Sigmoid colon (tissue), 7 donors: ENCODE measurements at places on chromosomes 12 and 14.

- DNase-seq = no peak
Measured at GRCh38 chr12:123720141-123720814, 8.1 kb downstream of the ATP6V0A2 start.

DNA sequence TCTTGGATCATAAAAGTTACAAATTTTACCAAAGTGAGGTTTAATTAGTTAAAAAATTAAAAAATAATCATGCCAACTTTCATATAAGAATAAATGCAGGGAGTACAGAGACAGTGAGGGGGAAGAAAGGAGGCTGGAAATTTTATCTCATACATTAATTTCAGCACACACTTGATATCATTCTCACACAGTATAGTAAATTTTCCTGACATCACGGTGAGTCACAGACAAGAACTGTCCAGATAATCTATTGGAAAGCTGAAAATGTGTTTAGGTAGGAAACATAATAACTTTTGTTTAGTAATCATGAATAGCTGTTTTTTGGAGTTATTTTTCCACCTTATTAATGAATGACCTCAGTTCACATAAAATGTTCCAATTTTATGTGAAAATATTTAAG is 1204.8 kb downstream of the GALC start:
- DNase-seq = no peak

DNA sequence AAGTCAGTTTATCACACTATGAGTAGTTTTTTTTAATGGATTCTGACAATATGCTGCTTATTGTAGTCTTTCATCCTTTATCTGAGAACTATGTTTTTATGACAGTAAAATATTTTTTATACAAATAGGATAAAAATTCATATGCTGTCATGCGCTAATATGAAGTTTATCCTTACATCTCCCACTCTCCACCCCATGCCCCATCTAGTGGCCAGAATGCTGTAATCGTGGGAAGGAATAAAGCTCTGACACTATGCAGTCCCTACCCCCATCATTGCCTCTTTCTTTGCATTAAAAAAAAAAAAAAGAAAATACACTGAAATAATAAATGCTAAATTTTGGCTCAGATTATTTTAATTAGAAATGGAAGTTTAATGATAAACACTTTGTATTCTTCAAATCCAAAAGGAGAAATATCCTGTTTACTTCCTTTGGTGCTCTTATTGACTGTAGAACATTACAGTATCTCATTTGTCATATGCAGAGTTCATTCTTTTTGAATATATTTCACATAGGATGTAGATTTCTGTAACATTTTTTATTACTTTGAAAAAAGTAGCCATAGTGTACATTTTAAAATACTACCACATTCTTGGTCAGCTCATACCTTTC is 145.9 kb upstream of the SLCO1C1 start:
- peak; percentile 64 for DNase-seq

- DNase-seq = no peak
Measured at GRCh38 chr14:85319101-85319500, 210.8 kb upstream of the FLRT2 start.

GRCh38 chr12:58961906-58962305 is 41.6 kb upstream of the LRIG3 start:
- DNase-seq = no peak

DNA sequence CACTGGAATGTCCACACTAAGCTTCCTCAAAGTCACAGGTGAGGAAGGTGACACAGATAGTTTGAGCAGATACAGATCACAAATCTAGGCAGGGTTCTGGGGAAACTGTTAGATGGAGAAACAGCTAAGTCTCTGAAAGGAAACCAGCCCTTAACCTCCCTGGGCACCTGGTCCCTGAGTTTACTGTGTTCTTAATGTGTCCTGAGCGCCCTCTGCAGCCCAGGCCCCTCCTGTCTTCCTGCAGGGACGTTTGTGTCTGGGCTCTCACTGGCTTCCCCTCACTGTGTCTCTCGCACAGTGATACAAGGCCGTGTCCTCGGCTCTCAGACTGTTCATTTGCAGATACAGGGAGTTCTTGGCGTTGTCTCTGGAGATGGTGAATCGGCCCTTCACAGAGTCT is 684.3 kb downstream of the TMEM121 start:
- no peak for DNase-seq

DNA sequence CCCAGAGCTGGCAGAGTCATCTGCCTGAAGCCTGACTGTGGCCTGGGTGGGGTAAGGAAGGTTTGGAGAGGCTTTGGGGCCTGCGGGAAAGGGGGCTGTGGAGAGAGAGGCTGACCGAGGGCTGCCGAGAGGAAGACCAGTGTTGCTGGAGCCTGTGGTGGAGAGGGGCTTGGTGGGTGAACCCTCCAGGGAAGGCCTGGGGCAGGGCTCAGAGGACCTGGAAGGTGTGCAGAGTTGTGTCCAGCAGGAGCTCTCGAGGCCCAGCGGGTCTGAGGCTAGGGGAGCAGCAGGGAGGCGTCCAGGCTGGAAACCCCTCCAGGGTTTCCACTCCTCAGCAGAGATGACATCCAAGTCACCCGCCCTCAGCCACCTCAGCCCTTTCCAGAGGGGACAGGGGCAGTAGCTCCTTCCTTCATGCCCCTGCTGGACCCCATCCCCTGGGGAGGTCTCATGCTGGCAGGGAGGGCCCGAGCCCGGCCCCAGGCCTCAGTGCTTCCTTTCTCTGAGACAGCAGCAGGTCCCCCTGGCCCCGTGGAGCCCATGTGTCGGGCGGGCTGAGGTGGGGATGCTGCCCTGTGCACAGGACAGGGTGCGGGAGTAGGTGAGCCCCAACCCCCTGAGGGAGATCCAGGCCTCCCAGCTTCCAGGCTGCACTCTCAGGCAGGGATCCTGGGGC is 8.4 kb downstream of the CEP170B start:
- DNase-seq = no peak

DNA sequence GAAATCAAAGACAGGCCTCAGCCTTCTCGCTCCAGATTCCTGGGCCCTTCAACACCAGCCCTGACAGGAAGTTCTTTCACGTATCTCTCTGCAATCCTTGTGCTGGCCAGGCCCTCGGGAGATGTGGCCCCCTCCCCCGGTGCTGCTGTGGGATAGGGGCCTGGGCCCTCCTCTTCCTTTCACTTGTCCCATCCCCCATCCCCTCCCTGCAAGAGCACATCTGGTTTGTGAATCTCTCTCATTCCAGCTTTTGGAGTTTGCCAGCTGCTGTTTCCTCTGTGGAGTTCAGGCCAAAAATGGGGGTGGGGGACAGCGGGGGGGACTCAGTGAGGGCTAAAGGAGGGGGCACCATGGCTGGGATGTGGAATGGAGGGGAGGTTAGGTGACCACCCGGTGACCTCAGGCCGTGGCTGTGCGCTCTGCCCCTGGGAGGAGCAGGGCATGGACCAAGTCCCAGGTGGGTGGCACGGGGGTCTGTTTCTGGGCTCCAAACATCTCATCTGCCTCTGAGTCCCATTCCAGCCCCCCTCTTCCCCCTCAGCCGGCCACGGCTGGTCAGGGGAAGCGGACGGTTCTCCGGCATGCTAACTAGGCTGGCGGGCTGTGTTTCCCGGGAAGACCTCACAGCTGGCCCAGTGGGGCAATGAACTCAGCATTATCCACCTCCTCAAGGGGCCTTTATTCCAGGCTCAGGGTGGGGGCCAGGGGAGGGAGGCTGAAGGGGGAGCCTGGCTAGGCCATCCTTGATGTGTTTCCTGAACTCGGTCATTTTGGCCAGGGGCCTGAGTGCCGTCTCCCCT is 7.4 kb downstream of the LRP1 start:
- DNase-seq = peak; percentile 90

- no peak for DNase-seq
Measured at GRCh38 chr12:67920413-67920812, 68.8 kb upstream of the IFNG-AS1 start.

- DNase-seq = no peak
Measured at GRCh38 chr12:28539691-28540323, 349.6 kb downstream of the CCDC91 start.

DNA sequence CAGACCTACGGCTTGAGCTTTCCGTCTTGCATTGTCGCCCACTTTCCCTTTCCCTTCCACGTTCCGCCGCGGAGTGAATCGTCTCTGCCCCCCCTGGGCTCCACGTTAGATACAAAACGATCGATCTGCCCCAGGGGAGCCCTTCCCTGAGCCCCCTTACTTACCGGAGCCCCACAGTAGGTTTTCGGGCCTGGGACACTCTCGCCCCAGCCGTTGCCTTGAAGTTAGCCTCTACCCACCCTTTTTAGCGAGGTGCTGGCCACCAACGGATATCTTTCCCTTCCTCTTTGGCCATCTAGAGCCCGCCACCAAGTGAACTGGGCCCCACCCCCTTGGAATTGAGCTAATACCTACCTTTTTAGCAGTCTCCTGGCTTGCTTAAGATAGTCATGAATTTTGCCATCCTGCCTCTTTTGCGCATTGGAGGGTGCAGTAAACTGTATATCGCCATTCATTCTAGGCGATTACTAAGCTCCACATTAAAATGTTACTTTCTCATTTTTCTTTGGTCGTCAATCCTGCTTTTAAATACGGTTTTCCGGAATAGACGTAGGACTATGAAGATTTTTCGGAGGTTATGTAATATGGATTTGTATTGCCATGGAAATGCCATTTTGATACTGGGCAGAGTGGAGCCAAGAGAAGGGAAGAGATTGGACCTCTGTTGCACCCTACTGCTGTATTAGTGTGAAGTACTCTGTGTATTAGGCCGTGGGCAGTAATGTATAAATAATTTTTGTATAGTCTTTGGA is 764 bp downstream of the RBM25 start:
- no peak for DNase-seq

- DNase-seq = no peak
Measured at GRCh38 chr12:89507015-89507824, 17.4 kb downstream of the GALNT4 start.

DNA sequence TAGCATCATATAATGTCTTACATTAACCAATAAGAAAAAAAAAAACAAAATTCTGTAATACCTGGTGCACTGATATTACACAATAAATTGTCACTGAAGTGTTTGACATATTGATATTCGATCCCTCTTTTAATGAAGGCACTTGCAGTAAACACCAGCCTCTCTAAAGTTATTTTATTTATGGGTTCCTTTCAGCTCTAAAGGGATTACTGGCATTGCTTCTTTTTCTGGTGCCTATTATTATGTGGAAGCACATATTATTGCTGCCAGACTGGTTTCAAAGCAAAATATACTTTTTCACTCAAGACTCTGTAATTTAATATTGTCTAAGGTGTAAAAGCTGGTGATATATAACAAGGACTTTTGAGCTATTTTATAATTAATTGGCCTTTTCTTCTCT is 1090.5 kb downstream of the TRHDE start:
- DNase-seq = no peak

DNA sequence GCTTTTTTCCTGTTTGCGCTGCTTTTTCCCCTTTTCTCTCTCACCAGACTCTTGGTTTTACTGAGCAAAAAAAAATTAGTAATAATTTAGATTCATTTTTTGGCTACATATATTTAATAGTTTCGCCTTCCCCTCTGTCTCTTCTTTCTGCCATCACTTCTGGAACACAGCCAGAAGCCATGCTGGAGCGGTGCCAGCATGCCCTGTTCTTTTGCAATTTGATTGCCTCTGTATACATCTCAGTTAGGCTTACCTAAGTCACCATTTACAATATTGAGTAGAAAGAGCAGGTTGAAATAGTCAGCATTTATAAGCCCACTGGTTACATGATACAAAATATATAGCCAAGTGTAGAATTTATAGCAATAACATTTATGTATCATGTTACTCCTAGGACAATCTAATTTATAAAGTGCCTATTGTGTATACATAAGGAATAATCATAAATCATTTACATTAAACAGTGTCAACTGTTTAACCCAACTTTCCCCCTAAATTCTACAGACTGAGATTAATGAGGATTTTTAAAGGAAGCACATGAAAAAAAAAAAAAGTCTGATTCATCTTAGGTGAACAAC is 413.8 kb upstream of the SOX5 start:
- no peak for DNase-seq

GRCh38 chr14:24070285-24071143 is 848 bp upstream of the CPNE6 start:
- peak; percentile 29 for DNase-seq

DNA sequence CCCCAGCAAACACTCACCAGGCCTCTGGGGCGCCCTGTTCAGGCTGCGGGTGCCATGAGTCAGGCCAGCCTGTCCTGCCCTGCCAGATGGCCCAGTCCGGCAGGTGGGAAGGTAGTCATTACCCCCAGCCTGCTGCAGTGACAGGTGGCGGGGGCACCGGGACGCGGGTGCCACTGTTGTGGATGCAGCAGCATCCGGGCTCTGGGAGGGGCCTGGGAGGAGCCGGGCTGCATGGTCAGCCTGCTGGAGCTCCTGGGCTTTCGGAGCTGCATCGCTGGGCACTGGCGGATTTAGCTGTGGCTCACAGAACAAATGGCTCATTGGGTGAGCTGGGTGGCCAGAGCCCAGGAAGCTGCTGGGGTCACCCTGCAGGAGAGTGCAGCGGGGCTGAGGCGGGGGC is 13.5 kb downstream of the CEP170B start:
- no peak for DNase-seq
